ENCODE measurements at places on chromosomes 7 and 10.

GRCh38 chr10:15189133-15189885, 20.8 kb upstream of the NMT2 start:
- DNase-seq, result no peak

DNA sequence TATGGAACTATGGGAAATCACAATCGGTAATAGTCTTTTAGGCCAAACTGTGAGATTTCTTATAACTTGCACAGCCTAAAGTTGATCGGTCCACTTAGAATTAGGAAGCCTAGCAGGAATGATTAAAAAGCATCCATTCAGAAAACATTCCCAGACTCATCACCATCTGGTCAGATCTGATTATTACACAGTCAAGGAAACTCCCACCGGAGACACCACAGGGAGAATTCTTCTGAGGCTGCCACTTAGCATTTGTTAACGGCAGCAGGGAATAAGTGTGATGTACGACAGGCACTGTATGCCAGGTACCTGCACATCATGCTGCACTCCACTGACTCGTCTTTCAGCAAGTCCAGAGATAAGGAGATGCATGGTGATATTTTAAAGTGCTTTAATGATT, 227.6 kb upstream of the STEAP1 start:
- DNase-seq, result no peak

- no peak for DNase-seq
These were observed 111.7 kb downstream of the UNCX start for GRCh38 chr7:1344421-1344820.

DNA sequence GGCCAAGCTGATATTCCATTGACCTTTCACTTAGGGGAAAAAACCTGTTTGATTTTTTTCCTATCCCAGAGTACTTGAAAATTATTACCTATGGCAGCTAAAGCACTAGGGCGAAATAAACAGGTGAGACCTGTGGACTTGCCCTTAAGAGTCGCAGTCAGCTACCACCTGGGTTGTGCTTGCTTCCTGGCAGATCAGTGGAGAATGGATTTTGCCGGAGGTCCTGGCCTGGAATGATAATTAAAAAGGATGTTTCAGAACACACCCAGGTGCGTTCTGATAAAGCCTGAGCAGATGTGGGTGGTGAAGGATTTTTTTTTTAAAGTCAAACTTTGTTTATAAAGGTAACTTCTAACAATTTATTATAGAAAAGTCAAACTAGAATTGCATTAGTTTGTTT, 59.1 kb downstream of the AUTS2 start:
- no peak for DNase-seq

GRCh38 chr7:25196132-25196896, 32.0 kb downstream of the NPVF start:
- no peak for DNase-seq

- no peak for DNase-seq
These were observed 239.2 kb upstream of the ZMIZ1 start for GRCh38 chr10:78829565-78829964.

- DNase-seq, result no peak
These were observed at the start of gene HOXA13 for GRCh38 chr7:27199849-27200760. Gene HOXA13, minus strand, starts transcription at chr7:27200091. Its CDS starts 14 bp downstream, at chr7:27200077.

DNA sequence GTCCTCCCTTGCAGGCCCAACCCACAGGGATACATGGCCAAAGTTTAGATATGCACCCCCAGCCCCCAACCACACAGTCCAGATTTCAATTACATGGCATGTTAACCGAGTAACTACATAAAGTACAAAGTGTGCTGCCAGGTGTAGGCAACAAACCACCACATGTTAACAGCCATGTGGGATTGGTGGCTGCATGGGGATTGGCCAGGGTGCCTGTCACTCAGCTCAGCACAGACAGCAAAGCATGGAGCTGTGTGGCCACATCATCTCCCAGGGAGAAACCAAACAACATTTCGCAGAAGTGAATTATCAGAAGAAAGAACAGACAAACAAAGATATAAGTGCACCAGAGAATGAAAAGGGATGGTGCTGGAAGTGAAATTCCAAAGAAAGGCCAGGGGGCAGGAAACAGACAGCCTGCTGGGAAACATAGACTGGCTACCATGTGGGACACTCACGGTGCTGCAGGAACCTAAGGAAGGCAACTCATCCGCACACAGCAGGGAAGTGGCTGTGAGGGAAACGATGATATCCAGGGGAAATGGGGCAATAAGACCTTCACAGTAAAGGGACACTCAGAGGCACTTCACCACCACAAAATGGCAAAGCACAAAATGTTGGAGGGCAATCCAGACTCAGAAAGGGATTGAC, 171.2 kb downstream of the PTPRN2 start:
- DNase-seq, result no peak

DNA sequence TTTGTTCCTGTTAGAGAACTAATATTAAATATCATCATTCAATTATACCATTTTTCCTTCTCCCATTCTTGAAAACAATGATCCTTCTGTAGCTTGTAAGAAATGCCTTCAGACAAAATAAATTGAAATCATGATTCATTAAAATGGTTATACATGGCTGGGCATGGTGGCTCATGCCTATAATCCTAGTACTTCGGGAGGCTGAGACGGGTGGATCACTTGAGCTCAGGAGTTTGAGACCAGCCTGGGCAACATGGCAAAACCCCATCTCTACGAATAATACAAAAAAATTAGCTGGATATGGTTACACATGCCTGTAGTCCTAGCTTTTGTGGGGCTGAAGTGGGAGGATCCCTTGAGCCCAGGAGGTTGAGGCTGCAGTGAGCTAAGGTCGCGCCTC, 13.0 kb downstream of the CD36 start:
- no peak for DNase-seq

- no peak for DNase-seq
These were observed 536.4 kb downstream of the GRM8 start for GRCh38 chr7:126716321-126716720.

DNA sequence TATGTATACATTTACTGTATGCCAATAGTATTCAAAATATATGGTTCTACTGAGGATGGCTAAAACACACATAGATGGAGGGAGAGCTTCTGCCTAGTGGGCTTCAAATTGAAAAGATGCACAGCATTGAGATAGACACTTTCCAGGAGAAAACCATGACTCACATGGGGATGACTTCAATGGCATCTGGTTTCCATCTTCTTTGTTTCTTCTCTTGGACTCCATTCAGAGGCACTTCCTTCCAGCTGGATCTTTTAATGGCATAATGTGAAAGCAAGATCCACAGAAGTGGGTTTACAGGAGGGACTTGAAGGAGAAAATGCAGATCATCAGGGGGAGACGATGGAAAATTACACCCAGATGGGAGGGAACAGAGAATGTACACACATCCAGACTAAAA, 84.9 kb downstream of the ZNF365 start:
- no peak for DNase-seq

GRCh38 chr10:31011665-31012022, 20.0 kb downstream of the ZNF438 start:
- no peak for DNase-seq

DNA sequence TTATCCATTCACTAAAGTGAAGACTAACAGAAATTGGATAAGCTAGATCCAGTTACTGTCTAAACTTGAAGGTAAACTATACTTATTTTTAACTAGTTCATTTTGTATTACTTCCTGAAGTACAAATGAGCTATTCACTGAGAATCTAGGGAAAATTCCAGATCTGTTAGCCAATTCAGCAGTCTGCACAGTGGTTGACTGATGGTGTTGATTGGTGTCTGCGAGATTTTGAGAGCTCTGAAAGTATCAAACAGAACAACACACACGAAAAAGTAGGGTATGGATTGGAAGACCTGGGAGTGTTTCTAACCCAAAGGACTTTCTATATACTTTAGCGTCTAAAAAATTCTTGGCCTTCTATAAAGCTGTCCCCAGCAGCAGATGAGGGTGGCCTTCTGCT, 33.6 kb upstream of the AGR2 start:
- DNase-seq, result no peak

GRCh38 chr7:80825499-80825898, 93.4 kb downstream of the SEMA3C start:
- no peak for DNase-seq

DNA sequence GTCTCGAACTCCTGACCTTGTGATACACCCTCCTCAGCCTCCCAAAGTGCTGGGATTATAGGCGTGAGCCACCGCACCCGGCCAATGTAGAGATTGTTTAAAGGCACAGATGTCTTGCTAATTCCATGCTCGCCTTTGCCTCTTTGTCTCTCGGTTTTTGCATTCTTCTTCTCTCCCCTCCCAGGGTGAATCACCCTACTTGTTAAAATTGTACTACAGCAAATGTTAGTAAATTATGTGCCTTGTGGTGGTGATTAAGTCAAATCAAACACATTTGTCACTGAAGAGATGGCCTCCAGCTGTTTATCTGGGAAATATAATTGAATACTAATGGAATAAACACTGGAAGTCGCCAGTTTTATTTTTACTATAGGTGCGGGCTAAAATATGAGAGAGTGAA, 384.4 kb upstream of the AUTS2 start:
- DNase-seq, result no peak

GRCh38 chr7:30193336-30193943, 58.7 kb downstream of the MTURN start:
- DNase-seq, result no peak

GRCh38 chr7:109772161-109772560, 1202.5 kb downstream of the DNAJB9 start:
- no peak for DNase-seq

GRCh38 chr7:13801669-13802068, 187.8 kb downstream of the ETV1 start:
- DNase-seq, result no peak

- no peak for DNase-seq
These were observed 104.2 kb downstream of the KIF20B start for GRCh38 chr10:89805599-89806013.

DNA sequence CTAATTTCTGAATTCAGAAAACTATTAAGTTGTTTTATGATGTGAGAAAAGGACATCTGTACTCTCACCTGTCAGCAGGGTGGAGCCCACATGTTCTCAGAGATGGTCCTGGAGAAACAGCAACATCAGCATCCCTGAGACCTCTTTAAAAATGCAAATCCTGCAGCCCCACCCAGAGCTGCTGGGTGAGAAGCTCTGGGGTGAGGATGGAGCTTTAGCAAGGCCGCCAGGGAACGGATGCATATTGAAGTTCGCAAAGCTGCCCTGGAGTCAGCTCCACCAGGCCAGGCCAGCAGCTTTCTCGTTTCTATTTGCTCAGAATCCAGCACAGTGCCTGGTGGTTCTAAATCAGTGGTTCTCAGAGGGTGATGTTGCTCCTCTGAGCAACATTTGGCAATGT, 49.1 kb downstream of the PRKCQ start:
- DNase-seq, result no peak

GRCh38 chr10:103648251-103648635, 154.7 kb downstream of the NEURL1 start:
- DNase-seq, result no peak

- no peak for DNase-seq
These were observed 128.5 kb upstream of the CDK1 start for GRCh38 chr10:60649485-60650377.

- no peak for DNase-seq
These were observed 86.5 kb downstream of the TMEM178B start for GRCh38 chr7:141160246-141160860.

GRCh38 chr7:116548506-116548905, 23.7 kb downstream of the CAV1 start:
- DNase-seq, result no peak

DNA sequence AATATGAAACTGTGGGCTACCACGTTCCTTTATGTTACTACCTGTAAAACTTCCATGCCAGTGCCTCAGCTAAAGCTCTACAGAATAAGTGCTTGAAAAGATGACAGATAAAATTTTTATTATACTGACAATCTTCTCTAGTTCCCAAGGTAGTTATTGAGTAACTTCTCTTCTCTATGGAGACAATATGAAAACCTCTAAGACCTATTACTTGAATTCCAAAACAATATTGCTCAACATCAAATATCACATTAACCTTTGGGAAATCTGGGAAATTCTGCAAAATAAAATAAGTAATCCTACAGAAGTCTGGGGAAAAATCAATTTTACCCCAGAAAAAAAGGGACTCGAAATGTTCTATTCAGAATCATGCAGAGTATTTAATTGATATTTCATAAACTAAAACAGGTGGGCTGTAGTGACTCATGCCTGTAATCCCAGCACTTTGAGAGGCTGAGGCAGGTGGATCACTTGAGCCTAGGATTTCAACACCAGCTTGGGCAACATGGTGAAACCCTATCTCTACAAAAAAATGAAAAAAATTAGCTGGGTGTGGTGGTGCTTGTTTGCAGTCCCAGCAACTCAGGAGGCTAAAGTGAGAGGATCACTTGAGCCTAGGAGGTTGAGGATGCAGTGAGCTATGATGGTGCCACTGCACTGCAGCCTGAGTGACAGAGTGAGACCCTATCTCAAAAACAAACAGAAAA, 23.8 kb upstream of the ANK3 start:
- DNase-seq, result no peak

GRCh38 chr7:90345595-90346335, 751 bp upstream of the GTPBP10 start:
- no peak for DNase-seq

DNA sequence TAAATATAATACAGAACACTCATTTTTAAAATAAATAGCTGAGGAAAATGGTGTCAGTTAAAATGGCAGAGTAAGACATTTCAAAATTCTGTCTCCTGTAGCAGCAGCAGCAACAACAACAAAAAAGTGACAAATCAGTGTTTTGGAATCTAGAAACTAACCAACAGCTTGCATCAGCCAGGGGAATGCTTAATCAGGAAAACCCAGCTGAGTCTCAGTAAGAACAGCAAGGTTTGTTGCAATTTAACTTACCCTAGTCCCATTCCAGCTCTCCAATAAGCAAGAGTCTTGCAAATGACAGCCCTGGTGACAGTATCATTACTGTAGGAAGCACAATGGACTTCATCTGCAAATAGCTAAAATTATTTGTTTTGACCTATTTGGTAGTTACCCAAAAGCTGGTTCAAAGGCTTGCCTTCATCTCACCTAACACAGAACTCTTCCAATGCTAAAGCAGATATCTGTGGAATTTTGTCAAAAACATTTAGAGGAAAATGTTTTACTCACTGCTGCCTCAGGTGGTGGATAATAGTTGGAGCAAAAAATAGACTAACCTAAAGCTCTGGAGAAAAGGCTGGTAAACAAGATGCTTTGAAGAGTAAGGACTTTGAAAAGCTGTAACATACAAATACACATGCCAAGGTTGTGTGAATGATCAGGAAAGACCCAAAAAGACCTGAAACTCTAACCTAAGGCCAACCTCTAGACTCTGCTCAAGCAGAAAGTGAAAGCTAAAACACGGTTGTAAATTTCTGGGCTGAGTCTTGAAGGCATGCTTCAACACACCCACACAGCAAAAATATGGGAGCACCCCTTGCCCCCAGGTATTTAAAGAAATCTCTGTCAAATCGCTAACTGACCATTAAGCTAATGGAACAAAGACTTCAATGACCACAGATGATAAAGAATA, 9.9 kb upstream of the ARHGAP22 start:
- DNase-seq, result no peak

DNA sequence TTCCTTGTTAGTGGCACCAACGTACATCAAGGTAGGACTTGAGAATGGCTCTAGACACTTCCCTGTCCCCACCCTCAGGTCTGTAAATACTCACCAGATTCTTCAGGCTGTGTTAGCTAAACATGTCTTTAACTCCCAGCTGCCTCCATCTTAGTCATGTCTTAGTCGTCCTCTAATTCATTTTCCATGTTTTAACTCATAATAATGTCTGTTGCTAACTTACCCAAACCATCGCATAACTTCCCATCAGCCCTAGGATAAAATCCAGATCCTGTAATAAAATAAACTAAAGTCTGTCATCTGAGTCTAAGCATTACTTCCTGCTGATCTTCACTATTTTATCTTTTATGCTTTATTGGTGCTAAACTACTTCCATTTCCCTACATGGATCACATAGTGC, 600.0 kb upstream of the CELF2 start:
- DNase-seq, result no peak

Measured in caudate nucleus (tissue), 63 donors.